ENCODE measurements at places on chromosomes 2 and 18. TPM values are rescaled to one million over a fixed set of nuclear protein-coding genes. Genes with fewer than 3 reads are reported as not detected.
A peak's percentile ranks its signal among the peaks of the same experiment; 100 is the strongest.

DNA sequence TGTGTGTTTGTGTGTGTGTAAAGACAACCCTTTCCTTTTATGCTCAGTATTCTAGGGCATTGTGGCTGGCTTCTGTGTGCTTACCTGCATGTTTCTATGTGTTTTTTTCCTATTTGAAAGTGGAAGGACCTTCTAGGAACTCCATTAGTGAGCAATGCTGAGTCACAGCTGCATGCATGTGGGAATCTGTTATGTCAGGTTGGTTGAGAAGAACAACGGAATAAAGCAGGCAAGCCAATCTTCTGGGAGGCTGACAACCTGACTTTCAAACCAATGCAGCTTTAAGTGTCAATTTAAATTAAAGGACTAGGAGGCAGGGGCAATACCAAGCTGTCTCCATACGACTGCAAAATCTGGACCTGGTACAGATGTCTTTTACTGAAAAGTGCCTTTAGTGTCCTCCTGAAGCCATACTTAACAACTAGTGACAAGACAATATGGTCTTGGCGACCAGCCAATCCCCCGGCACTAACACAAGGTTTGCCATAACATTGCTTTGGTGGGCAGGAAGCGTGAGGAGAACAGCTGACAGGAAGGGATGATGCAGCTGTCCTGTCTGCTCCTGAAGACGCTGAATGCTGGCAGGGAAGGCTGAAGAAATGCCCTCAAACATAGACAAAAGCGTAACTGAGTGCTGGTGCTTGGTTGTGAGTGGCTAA lies 514.7 kb upstream of the CDH7 start:
- no peak for DNase-seq

DNA sequence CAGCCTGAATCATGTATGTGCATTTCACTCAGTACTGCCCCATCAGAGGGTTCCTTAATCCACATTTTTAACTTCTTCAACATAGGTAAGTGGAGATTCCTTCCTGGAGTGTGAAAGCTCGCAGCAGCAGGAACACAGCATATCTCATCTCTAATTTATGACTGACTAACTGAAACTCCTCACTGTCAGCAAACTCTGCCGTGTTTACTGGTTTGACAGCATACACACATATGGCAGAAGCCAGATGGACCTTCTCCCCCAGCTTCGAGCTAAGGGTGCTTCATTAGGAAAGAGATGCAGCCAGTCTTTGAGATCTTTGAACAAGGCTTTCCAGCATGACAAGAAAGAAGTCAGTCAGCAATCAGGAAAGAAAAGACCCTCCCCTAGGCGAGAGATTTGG lies 200.3 kb upstream of the ACVR2A start:
- no peak for DNase-seq

DNA sequence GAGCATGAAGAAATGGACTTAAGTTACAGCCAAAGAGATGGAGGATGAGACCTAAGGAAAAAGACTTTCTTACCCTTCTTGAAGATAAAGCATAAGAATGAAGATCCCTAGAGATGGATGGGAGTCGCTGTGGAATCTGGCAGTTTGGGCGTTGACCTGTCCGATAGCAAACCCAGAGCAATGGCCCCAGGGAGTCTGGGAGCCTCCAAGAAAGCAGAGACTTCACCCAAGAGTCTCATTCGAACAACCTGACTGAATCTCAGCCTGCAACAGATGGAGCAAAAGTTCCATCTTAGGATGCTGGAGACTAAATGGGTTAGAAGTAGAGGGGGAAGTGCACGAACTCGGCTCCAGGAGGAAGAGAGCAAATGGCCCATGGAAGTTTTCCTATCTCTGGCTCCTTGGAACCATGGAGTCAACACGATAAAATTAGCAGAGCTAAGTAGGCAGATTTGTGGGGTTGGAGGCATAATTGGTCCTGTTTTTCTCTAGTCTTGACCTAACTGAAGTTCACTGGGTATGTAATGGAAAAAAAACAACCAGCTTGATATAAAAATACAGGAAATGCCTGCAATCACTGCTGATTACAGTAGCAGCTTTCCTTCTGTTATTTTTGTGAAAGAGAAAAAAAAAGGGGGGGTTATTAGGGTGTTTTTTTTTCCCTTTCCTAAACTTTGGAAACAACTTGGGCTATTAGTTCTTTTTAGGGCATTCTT lies 178.4 kb upstream of the EPAS1 start:
- no peak for DNase-seq

DNA sequence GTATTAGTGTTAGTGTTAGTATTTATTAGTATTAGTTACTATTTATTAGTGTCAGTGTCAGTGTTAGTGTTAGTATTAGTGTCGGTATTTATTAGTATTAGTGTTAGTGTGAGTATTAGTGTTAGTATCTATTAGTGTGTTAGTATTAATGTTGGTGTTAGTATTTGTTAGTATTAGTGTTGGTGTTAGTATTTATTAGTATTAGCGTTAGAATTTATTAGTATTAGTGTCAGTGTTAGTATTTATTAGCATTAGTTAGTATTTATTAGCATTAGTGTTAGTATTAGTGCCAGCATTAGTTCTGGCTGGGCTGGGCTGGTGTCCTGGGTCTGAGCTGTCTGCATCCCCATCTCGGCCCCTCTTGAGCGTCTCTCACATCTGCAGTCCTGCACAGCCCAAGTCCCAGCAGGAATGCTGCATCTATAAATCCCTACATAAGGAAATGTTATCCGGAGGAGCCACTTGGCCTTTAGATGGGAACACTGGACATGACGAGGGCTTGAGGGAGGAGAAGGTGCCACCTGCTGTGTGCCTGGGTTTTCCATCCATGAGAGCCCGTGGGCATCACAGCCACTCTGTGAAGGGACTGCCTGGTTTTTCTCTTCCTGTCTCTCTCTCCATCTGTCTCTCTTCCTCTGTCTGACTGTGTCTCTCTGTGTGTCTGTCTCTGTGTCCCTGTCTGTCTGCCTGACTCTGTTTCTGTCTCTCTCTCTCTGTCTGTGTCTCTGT lies 33.6 kb downstream of the TWIST2 start:
- DNase-seq, result no peak

GRCh38 chr2:67650291-67651133 lies 253.4 kb downstream of the ETAA1 start:
- peak; percentile 95 for DNase-seq

DNA sequence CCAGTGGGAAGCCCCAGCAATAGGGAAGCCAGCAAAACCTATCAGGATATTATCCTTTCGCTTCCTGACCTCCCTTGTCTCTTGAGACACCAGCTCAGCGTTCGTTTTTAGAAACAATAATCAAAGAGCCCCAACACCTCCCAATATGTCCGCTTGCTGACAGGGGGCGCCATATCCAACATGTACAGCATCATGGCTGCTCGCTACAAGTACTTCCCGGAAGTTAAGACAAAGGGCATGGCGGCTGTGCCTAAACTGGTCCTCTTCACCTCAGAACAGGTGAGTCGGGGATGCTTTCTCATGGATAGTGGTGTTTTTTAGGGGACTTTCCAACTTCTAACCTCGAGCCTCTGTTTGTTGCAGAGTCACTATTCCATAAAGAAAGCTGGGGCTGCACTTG lies 28.7 kb downstream of the GAD1 start:
- no peak for DNase-seq

- no peak for DNase-seq
These were observed 59.8 kb downstream of the LDAH start for GRCh38 chr2:20762945-20763683.

Gene APOB
- 0.06 TPM for polyA plus RNA-seq

- DNase-seq, result no peak
These were observed 58.0 kb downstream of the DTNB start for GRCh38 chr2:25615386-25615785.

- no peak for DNase-seq
These were observed 24.1 kb downstream of the IGFBP2 start for GRCh38 chr2:216657086-216657855.

Gene TGIF1
- polyA plus RNA-seq, result 83.8 TPM

Gene DNAH7
- 6.2 TPM for polyA plus RNA-seq

DNA sequence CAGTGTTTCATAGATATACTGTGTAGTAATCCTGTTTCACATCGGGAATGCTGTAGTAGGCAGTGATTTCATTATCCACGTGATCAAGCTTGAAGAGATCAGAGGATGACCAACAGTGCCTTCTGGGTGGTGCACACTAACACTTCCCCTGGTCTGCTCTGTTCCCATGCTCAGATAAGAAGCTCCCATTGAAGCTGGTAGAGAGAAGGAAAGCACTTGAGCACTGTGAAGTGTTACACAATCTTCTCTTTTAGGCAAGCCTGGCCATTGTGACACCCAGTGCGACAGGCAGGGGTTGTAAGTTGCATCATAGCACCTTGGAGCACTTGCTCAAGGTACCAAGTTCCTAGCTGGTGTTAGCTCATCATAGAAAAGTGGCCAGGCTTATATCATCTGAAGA lies 30.6 kb upstream of the GPD2 start:
- no peak for DNase-seq

GRCh38 chr2:232687382-232688160 lies 9.6 kb upstream of the GIGYF2 start:
- no peak for DNase-seq

GRCh38 chr18:44741085-44741484 lies 60.4 kb downstream of the SETBP1 start:
- no peak for DNase-seq

- no peak for DNase-seq
These were observed 65.2 kb upstream of the ST8SIA5 start for GRCh38 chr18:46821856-46822711.

Gene MYO3B
- polyA plus RNA-seq, result 2.6 TPM

- DNase-seq, result no peak
These were observed 36.7 kb downstream of the TTC39C start for GRCh38 chr18:24051031-24051947.

GRCh38 chr2:24886126-24886501 lies 33.9 kb downstream of the ADCY3 start:
- no peak for DNase-seq

- no peak for DNase-seq
These were observed 26.7 kb upstream of the CD226 start for GRCh38 chr18:69974365-69974764.

GRCh38 chr2:105990624-105991023 lies 203.5 kb downstream of the UXS1 start:
- DNase-seq, result no peak

- DNase-seq, result no peak
These were observed 51.6 kb downstream of the PDK1 start for GRCh38 chr2:172607379-172607928.

DNA sequence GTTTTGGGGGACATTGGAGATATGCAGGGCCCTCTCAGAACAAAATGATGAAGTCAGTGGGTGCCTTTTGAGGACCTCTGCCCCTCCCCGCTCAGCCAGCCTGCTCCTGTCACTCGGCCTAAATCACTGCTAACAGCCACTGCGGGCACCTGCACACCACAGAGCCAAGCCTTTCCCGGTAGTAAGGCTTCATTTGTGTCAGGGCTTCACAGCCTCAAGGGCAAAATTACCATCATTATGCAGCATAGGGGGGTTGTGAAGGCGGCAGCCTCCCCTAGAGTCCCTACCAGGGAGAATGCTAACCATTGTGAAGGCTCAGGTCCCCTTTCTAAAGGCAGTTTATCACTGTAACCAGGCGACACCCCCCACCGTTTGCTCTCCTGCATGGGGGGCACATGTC lies 519.8 kb upstream of the MYT1L start:
- no peak for DNase-seq

- DNase-seq, result no peak
These were observed 96.2 kb upstream of the DLX2 start for GRCh38 chr2:172198908-172199307.

- peak; percentile 37 for DNase-seq
These were observed 39.8 kb upstream of the SMIM21 start for GRCh38 chr18:75467281-75467795.

Gene OSBPL6
- 3.3 TPM for polyA plus RNA-seq

Gene SP9
- not detected for polyA plus RNA-seq

- no peak for DNase-seq
These were observed 41.6 kb downstream of the LBH start for GRCh38 chr2:30272761-30273573.

DNA sequence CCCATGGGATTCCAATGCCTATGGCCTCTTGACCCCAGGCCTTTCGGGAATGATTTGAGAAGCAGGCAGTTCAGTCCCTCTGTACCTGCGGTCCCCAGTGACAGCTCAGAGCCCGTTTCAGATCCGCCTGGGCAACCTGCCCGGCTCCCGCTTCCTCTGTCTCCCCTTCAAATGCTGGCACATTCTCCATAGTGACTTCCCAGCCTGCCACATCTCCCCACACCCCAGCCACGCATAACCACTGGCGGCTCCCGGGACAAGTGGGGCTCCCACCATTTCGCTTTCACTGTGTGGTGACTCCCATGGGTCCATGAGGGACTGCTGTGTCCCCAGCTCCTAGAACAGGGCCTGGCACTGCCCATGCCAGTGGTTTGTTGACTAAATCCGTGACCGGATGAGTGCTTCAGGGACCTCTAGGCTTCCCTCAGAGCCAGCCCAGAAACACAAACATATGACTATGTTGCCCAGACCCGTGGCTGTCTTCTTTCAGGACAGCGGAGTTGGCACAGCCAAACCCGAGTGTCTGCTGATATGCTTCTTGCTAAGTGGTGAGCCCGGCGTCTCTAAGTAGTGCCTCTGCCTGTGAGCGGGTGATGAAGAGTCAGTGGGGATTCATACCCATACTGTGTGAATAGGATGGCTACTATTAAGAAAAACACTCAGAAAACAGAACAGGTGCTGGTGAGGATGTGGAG lies 91.2 kb downstream of the GLI2 start:
- no peak for DNase-seq

GRCh38 chr2:67576991-67577390 lies 179.9 kb downstream of the ETAA1 start:
- DNase-seq, result no peak

- DNase-seq, result no peak
These were observed 66.1 kb upstream of the ATP8B1 start for GRCh38 chr18:57869221-57869620.

Gene SRBD1
- 20.0 TPM for polyA plus RNA-seq

- DNase-seq, result peak; percentile 55
These were observed 26.0 kb upstream of the FOSL2 start for GRCh38 chr2:28366496-28367282.

Gene NEU2
- polyA plus RNA-seq, result not detected
